ENCODE measurements at places on chromosomes 4 and X.

DNA sequence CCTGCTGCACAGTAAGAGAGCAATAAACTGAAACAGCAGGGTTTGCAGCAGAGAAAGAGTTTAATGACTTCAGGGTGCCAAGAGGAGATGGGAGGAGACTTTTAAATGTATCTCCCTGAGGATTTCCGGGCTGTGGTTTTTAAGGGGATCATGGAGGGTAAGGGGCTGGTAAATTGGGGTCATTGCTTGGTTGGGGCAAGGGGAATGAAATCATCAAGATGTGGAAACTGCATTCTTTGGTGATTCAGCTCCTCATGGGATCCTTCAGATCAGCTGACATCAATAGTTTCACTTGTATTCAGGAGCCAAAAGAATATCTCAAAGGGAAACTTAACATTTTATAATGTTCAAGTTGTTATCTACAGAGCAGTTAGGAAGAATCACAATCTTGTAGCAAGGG, 174.3 kb upstream of the ANXA10 start:
- DNase-seq = no peak

GRCh38 chr4:109764376-109764775, 34.5 kb upstream of the PLA2G12A start:
- no peak for DNase-seq

DNA sequence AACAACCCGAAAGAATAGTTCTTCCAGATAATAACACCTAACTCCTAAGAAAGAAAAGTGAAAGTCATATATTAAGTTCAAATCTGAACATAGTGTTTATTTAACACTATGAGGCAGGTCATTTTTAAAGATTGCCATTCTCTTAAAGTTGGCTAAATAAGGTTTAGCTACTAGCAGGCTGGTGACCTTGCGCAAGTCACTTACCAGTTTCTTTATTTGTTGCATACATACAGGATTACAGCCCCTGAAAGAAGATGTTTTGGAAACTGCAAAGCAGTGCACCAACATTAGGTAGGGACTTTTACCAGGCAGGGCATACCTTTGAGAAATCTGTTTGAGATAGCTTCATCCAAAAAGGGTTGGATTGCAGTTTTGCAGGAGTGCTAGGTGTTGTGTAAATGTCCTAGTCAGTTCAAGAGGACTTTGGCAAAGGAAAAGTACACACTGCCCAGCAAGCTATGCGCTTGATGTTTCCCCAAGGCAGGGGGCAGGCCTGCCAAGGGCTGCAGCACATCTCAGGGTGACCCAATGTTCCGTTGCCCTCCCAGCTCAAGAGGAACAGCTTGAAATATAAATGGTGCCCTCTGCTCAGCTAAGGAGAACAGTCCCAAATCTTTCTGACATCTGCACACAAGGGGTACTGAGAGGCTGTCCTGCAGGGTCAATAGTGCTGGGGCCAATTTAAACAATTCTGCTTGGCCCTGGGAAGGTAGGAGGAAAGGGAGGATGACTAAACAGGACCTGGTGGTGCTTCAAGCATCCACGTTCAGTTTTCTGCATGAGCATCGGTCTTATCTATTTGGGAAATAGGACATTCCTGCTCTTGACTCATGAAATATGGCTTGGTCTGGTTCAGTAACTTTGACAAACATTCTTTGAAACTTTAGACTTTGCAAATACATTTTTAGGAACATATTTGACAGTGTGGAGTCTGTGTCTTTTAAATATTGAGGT, 130.8 kb downstream of the COL4A6 start:
- no peak for DNase-seq

- no peak for DNase-seq
These were observed 267.7 kb upstream of the KCNIP4 start for GRCh38 chr4:22216278-22216677.

DNA sequence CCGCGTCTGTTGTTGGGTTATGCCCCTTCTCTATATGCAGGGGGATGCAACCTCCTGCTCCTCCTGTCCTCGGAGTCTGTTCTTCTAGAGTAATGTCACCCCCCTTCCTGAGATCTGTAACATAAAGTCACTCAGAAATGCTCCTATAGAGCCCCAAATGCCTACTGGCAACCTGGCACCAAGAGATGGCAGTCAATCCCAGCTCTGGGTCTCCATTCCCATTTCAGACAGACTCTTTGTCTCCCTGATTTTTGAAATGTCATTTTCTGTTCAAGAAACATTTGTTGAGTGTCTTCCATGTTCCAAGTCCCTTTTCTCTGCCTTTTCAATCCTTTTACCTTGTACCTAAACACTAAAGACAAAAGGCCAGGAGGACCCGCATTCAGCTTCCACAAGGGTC, 9.6 kb upstream of the PRDM8 start:
- no peak for DNase-seq

DNA sequence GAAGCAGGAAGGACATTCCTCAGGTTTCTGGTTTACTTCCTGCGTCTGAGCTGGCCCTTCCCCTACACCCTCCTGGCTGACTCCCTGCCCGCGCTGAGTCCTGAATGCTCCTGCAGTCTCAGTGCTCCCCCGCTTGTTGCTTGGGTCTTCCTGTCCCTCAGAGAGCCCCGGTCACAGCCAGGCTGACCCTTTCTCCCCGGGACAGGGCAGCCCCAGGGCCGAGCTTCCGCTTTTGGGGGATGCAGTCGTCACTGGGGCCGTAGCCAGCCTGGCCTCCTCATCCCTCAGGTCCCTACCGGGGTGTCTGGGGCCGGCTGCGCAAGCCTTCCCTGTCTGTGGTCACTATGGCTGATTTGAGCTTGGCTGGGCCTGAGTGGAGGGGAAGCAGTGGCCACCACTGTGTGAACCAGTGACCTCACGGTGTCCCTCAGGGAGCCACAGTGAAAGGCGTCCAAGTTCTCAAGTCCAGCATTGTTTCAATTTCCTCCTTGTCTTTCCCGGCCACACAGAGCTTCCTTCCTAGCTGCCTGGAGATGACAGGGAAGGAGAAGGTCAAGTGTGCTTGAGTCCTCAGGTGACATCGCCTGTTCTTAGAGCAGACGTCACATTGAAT, 34.1 kb upstream of the ASMTL start:
- no peak for DNase-seq

- no peak for DNase-seq
These were observed 71.1 kb downstream of the CLOCK start for GRCh38 chr4:55475394-55476243.

GRCh38 chr4:101160792-101161592, 186.3 kb downstream of the PPP3CA start:
- DNase-seq = no peak

- DNase-seq = no peak
These were observed 68.0 kb upstream of the MSX1 start for GRCh38 chr4:4791299-4792111.

DNA sequence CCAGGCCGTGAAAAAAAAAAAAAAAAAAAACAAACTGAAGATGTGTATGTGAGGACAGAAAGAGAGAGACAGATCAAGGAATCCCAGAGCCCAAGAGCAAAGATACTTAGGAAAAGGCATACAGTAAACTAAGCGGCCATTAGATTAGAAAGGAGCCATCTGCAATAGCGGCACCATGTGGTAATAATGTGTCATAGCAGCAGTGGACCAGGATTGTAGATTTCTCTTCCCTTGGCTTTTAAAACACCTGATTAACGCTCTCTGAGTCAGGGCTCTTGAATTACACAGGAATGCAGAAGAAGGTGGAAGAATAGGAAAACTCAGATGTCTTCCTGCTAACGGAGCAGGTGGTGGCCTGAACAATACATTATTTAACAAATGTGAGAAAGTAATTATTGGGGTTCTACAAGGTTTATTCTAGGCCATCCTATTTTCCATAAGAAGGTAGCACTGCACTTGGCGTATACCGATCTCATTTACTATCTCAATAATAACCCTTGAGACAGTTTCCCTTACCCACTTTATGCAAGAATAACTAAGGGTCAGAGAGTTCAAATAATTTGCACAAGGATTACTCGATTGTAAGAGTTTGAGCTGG, 182.7 kb downstream of the KCNIP4 start:
- peak; percentile 70 for DNase-seq

DNA sequence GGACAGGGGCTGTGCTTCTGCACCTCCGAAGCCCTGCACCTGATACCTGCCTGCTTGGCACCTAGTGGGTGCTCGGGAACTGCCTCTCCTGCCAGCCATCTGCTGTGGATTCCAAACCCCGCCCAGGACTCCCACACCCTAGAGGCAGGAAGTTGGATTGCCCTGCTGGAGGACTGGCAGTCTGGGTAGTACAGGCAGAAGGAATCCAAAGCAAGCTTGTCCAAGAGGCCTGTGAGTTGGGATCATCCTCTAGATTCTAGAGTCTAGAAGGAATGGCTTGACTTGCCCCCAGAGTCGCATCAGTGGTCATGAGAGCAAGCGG, 64.6 kb upstream of the MTM1 start:
- no peak for DNase-seq

DNA sequence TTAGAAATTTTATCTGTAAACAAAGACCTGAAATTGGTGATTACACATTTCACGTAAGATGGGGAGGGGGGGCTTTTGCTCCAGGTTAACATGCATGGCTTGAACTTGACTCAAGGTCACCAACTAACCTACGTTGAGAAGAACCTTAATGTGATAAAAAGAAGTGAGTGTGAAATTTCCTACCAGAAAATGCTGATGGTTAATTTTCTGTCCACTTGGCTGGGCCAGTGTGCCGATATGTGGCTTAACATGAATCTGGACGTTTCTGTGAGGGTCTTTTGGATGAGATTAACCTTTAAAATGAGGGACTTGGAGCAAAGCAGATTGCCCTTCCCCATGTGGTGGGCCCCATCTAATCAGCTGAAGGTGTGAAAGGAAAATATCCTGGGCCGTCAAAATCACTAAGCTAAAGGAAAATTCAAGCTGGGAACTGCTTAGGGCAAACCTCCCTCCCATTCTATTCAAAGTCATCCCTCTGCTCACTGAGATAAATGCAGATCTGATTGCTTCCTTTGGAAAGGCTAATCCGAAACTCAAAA, 107.3 kb upstream of the ENPP6 start:
- DNase-seq = no peak

- DNase-seq = no peak
These were observed 27.1 kb upstream of the HGFAC start for GRCh38 chr4:3414421-3415279.

- DNase-seq = no peak
These were observed 123.0 kb downstream of the RASGEF1B start for GRCh38 chr4:81348778-81349094.

DNA sequence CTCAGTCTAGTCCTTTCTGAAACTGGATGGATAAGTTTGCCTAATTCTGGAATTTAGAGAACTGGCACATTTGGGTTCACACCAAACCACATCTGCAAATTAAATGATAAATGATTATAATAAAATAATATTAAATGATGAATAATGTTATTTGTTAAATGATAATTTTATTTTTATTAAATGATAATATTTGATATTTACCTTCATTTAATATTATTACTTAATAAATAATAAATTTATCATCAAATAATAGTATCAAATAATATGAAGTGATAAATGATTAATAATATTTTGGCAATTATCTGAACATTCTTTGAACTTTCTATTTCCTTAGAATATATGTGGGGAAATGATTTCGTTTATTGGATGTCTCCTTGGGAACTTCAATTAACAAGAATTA, 1604.2 kb downstream of the STIM2 start:
- no peak for DNase-seq

GRCh38 chr4:183314806-183315205, 5.3 kb downstream of the CLDN22 start:
- DNase-seq = no peak

DNA sequence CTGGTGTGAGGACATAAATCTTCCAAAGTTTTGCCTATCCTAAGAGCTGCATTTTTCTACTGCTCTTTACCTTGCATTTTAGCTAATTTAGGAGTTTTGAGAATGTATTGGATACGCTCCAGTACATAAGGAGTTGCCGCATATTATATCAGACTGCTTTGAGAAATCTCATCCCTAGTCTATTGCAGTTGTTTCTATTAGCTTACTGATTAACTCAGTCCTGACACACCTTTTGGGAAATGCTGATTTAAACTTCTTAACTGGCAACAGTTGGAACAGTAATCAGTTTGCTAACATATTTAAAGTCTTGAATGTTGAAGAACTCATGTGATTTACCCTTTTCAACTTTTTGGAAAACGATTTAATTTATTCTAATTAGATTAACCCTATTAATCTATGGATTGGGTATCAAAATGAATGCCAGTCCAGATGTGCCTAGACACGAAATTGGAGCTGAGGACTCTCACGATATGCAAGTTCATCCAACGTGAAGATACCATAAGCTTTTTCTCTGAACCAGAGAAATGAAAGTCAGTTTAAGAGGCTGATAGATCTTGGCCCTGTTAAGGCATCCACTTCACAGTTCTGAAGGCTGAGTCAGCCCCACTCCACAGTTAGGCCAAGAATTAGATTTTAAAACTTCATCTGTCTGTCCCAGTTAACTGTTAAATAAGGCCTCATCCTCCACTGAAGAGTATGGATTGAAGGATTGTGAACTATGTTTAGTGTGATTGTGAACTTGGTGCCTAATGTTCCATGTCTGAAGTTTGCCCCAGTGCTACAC, 90.0 kb downstream of the MAOA start:
- DNase-seq = no peak

DNA sequence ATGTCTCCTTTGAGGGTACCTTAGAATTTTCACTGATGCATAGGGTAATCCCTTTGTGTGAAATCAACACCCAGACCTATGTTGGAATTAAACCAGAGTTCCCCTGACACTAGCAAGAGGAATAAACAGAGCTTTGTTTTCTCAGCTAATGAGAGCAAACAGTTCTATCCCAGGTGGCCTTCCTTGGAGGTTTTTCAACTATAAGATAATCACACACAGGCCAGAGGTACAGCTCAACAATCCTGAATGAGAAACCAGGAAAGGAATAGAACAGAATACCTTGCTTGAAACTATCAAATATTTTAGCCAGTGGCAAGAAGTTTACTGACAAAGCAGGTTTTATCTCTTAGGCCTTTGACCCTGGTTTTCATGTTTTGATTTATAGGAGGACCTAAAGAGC, 100.2 kb downstream of the OTC start:
- DNase-seq = no peak

DNA sequence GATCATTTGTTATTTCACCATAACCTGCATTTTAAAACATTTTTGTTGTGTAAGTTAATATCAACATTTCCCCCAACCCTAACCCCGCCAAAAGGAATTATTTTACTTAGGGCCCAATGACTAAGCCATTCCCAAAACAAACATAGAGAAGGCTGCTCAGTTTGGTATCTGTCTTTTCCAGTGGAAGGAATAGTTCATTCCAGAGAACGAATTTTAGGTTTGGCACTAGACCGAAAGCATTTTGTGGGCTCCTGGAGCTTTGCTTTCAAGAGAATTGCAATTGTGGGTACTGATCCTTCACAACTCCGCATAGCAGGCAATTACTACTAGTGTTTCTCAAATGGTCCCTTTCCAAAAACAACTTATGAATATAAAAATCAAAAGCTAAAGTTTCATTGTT, 226.7 kb upstream of the MAD2L1 start:
- no peak for DNase-seq

GRCh38 chr4:158170691-158171561, 1.9 kb downstream of the GASK1B start:
- no peak for DNase-seq
